ENCODE measurements at places on chromosomes 4 and X.

DNA sequence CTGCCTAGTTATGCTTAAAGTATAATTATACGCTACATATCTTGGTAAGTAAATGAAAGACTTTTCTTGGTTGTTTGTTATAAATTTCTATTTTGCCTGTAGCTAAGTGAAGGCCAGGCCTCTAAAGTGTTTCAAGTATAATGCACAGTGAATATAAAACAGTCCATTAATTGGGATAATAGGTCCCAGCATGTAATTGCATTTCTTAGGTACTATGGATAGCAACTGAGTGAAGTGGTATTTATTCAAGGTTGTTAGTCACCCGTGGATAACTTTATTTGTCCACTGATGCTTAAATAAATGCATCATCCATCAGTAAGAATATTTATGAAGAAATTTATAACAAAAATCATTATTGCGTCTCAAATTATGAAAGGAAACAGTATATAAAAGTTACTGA is 59.1 kb downstream of the TEX13C start:
- DNase-seq = no peak

- DNase-seq = no peak
These were observed 10.8 kb upstream of the HHIP start for GRCh38 chr4:144634978-144635747.

DNA sequence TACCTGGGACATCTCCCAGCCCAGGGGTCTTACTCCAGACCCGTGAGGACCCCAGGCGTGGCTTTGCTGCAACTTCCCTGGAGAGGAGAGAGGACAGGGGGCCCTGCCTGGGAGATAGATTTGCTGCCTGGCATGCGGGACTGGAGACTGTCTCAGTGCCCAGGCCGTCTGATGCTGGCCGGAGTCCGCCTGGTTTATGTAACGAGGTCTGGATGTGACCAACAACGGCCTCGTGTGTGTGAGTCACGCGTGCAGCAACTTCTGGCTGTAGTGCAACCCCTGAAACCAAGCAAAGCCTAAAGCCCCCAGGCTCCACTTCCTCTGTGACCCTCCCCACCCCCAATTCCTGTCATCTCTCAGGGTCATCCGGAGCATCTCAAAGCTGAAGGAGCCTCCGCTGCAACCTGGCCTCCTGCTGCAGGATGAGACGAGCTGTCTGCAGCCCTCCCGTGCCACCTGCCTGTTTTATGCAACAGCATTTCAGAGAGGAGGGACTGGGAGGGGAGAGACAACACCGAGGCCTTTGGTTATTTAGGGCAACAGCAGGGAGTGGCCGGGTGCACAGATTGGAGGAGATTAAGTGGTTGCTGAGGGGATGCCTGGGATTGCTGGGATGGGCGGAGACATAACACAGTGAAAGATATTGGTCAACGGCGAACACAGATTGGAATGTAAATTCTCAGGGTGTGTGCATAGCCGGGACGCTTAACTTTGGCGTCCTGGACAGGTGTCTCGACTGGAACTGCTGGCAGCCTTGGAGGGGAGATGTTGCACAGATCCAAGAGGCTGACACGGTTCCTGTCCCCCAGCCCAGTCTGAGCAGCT is 16.0 kb downstream of the XG start:
- DNase-seq = no peak

DNA sequence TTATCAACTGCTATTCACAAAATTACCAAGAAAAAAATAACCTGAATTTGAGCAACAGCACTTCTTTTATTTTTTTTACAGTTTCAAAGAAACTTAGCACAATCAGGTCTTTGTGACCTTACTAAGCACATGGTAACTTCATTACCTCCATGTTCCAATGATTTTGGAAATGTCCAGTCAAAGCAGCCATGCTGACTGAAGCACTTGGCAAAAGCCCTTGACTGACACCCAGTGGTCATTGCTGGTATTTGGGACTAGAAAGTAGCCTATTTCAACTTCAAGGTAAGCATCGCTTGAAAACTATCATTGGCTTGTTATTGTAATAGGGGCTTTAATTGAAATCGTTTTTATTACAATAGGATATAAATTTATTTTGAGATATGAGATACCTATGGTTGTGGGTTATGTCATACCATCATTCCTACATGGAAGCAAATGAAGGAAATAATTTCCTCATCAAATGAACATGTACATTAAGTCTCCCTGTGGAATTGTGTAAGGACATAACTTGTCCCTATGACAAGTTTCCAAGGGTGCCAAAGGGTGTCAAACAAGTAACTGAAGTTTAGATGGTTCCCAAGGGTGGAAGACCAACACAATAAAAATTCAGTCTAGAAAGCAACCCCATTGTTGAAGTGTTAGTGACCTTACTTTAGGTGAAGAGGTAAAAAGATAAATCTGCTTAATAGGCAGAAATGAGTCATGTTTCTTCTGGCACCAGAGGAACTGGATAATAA is 15.2 kb upstream of the ANXA10 start:
- DNase-seq = peak; percentile 22

DNA sequence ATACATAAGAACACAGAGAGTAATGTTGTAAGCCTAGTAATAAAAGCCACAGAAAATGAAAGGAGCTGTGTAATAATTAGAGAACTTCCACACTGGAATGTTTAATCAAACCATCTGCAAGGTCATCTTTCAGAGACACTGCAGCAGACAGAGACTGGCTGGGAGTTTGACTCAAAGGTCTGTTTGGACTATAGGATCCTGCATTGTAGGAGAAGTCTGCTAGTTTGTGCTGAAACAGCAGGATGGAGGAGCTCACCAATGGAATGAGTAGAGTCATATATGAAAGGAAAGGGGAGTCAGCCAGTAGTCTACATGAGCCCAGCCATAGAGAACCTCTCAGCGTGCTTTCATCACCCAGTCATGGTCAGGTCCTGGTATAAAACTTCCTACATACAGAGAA is 4.5 kb upstream of the ACE2 start:
- no peak for DNase-seq

DNA sequence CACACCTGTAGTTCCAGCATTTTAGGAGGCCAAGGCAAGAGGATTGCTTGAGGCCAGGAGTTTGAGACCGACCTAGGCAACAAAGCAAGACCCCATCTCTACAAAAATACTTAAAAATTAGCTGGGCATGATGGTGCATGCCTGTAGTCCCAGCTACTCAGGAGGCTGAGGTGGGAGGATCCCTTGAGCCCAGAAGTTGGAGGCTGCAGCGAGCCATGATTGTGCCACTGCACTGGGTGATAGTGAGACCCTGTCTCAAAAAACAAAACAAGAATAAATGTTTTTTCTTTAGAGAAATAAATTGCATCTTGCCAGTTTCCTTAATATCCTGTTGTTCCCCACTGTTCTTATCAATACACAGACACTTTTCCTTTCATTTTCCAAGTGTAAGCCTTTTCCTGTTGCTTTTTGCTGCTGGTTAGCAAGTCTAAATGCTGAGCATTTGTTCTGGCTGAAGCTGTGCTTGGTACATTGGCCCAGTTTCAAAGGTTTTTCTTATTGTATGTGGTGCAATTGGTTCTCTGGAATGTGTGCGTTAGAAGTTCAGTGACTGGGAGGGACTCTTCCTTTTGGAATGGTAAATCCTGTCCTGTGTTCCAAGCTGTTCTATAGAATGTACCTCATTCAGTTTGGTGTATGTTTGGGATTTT is 98.2 kb downstream of the AFF1 start:
- DNase-seq = peak; percentile 21

DNA sequence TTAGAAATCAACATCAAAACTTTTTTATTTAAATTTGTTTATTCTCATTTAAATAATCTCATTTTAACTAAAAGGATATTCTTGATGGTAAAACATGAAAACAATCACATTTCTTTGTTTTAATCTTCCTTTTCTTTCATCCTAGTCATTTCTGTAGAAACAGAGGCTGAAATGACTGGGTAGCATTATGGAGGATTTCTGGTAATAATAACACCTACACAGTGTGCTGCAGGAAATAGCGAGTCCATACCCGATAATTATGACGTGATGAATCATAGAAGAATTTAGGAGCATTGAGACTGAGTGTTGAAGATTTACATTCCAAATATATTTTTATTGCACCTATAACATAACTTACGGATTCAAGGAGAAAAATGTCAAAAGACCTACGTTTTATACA is 31.4 kb upstream of the BBS12 start:
- DNase-seq = no peak

- DNase-seq = no peak
These were observed 28.4 kb downstream of the BOD1L1 start for GRCh38 chr4:13599159-13599558.

GRCh38 chr4:102437111-102437510 is 64.0 kb upstream of the NFKB1 start:
- DNase-seq = no peak

DNA sequence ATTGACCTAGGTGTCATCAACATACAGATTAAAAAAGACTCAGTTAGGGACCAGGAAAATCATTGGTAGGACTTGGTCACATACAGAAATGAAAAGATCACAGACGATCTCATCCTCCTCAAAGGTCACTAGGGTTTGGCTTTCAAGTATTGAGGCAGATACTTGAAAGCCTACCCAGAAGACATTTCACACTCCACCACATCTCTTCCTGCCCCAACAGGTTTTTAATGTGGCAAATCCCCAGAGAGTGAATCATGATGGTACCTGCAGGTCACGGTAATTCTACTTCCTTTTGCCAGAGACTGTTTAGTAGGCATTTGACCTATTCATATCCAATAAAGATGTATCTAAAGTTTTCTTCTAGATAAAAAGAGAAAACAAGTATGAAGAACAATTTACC is 44.1 kb downstream of the INPP4B start:
- DNase-seq = no peak

- peak; percentile 61 for DNase-seq
These were observed 46.9 kb upstream of the TAB3 start for GRCh38 chrX:30935985-30936384.

GRCh38 chrX:47610511-47610910 is 9.1 kb downstream of the SYN1 start:
- no peak for DNase-seq

DNA sequence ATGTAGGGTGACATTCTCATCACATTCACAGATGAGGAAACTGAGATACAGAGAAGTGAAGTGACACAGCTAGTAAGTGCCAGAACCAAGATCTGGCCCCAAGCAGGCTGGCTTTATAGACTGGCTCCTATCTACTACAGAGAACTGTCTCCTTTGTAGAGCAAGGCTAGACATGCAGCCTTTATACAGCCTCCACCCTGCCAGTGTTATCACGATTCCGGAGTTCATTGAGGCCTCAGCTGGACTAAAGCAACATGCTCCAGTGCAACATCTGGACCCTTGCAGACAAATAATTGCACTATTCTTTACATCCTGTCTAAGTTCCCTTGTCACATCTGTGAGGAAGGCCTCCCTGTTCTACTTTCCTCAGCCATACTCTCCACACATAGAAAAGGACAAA is 58.0 kb upstream of the XIAP start:
- no peak for DNase-seq

DNA sequence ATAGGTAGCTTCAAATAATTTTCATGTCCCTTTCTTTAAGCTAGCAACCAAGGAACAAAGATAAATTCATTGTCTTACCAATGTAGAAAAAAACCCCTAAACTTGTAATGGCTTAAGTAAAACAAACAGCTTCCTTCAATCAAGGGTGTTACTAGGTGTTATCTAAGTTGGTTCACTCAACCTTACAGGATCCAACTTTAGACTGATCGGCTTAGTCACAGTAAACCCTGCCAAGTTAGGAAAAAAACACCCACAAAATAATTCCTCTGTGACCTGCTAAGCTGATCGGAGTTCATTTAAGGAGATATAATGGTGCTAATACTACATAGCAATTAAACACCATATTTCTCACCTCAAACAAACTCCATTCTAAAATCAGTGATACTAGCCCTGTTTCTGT is 10.1 kb downstream of the AIFM1 start:
- no peak for DNase-seq

DNA sequence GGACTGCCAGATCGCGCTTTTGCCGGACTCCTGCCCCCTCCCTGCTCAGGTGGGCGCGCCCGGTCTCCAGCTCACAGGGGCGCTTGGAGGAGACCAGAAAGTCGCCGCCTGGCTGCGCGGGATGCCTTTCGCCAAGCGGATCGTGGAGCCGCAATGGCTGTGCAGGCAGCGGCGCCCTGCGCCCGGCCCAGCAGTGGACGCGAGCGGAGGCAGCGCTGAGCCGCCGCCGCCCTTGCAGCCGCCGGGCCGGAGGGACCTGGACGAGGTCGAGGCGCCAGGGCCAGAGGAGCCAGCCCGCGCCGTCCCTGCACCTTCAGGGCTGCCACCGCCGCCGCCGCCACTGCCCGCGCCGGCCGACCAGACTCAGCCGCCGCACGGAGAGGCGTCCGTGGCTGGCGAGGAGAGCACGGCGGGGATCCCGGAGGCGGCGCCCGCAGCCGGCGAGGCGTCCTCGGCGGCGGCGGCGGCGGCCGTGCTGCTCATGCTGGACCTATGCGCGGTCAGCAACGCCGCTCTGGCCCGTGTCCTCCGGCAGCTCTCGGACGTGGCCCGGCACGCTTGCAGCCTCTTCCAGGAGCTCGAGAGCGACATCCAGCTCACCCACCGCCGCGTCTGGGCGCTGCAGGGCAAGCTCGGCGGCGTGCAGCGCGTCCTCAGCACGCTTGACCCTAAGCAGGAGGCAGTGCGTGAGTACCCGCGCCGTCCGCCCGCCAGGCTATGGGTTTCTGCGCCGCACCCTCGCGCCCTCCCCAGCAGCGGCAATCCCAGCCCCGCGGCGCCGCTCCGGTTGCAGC is 834 bp downstream of the NHS start:
- peak; percentile 27 for DNase-seq

- DNase-seq = peak; percentile 72
These were observed 182.5 kb upstream of the NPY2R start for GRCh38 chr4:155025762-155026457.

- no peak for DNase-seq
These were observed 16.9 kb downstream of the ACOT9 start for GRCh38 chrX:23726191-23726590.

DNA sequence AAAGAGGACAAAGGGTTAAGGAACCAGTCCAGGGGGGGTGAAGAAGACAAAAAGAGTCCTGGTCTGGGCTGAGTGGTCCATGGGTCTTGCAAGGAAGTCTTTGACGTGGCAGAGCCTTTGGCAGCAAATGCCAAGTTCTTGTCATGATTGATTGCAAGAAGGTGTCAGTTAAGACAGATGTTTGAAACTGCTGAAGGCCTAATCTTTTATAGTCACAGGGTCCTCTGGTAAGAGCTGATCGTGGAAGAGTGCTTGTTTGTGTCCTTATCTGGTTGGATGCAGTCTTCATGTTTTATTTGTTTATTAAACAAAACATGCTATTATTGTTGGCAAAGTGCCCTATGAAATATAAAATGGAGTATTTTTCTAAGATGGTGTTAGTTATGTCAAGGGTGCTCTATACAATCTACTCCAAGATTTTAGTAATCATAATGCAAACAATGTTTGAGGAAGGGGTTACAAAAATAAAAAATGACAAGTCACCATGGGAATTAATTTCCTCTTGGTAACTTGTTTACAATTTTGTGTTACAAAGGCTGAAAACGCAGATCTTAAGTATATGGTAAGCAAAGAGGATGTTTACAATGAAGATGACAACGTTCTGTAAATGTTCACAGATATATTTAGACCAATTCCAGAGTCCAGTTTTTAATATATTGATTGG is 85.9 kb downstream of the MAGED4 start:
- DNase-seq = no peak

DNA sequence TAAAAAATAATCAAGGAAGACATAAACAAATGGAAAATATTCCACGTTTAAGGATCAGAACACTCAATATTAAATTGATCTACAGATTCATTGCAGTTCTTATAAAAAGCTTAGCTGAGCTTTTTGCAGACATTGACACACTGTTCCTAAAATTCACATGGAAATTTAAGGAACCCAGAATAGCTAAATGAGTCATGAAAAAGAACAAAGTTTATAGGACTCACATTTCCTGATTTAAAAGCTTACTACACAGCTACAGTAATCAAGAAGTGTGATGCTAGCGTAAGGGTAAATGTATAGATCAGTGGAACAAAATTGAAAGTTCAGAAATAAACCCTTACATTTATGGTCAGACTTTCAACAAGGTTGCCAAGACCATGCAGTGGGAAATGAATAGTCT is 33.1 kb downstream of the NSUN7 start:
- DNase-seq = no peak

Data from T47D (cell line).